ENCODE measurements at places on chromosomes 6 and 20.

- DNase-seq: no peak
These were observed 727 bp downstream of the EDEM2 start for GRCh38 chr20:35146299-35146919.

- DNase-seq: no peak
These were observed 71.4 kb upstream of the DUSP22 start for GRCh38 chr6:220721-221475.

GRCh38 chr6:15953152-15953880 is 175.6 kb upstream of the MYLIP start:
- DNase-seq: no peak

GRCh38 chr6:41497573-41497972 is 48.6 kb upstream of the FOXP4 start:
- DNase-seq: no peak

- DNase-seq: no peak
These were observed 10.8 kb downstream of the JARID2 start for GRCh38 chr6:15256538-15257271.

DNA sequence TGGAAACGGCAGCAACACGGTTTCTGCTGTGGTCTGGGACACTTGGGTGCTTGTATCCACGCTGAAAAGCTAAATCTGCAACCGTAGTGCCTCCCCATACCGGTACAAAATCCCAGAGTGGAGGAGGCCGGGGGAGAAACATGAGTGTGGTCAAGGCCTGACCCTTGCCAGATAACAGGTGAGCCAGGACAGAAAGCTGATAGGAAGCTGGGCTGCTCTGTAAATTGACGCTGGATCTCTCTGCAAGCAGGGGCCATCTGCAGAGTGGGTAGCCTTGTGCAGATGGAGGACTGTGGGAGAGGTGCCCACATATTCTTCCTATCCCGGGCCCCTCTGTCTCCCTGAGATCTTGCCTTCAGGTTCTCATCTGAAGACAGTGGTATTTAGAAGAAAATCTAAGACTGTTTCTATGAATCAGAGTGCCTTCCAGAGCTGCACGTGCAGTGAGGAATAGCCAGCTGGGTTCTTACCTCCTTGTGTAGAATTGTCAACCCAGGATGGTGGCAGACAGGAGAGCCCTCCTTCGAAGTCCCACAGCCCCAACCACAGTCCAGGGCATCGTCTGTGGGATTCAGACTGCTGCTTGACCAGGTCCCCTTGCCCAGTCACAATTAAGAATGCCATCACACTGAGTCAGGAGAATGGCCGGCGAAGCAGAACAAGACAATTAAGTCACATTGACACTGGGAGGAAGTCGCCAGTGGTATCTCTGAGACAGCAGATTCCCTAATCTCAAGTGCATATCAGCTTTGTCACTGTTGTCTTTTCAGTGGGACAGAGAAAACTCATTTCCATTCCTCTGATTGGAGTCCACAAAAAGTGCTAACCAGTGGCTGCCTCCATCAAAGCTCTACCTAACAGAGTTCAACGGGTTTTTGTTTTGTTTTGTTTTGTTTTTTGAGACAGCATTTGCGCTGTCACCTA is 100.0 kb upstream of the RIPOR2 start:
- no peak for DNase-seq

GRCh38 chr20:25046736-25047666 is 10.9 kb downstream of the ACSS1 start:
- DNase-seq: no peak

DNA sequence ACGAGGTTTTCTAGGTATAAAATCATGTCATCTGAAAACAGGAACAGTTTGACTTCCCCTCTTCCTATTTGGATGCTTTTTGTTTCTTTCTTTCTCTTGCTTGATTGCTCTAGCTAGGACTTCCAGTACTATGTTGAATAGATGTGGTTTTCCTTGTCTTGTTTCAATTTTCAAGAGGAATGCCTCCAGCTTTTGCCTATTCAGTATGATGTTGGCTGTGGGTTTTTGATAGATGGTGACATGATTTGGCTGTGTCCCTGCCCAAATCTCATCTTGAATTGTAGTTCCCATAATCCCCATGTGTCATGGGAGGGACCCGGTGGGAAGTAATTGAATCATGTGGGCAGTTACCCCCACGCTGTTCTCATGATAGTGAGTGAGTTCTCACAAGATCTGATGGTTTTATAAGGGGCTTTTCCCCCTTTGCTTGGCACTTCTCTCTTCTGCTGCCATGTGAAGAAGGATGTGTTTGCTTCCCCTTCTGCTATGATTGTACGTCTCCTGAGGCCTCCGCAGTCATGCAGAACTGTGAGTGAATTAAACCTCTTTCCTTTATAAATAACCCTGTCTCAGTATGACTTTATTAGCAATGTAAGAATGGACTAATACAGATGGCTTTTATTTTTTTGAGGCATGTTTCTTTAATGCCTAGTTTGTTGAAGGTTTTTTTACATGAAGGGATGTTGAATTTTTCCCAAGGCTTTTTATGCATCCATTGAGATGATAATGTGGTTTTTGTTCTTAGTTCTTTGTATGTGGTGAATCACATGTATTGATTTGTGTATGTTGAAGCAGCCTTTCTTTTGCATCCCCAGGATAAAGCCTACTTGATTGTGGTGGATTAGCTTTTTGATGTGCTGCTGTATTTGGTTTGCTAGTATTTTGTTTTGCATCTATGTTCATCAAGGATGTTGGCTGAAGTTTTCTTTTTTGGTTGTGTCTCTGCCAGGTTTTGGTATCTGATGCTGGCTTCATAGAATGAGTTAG is 239.1 kb downstream of the THBS2 start:
- DNase-seq: no peak

- no peak for DNase-seq
These were observed 55.0 kb downstream of the NOX3 start for GRCh38 chr6:155400654-155400965.

GRCh38 chr20:24134284-24134683 is 145.7 kb upstream of the GGTLC1 start:
- DNase-seq: no peak
